GM12892 (cell line): ENCODE measurements at places on chromosomes 12 and 14.

- no peak for DNase-seq
Measured at GRCh38 chr12:130394906-130395305, 57.2 kb downstream of the PIWIL1 start.

GRCh38 chr14:51939226-51939625 is 50.1 kb upstream of the RTRAF start:
- DNase-seq, result no peak

GRCh38 chr12:81468206-81468605 is 290.9 kb downstream of the PPFIA2 start:
- no peak for DNase-seq

GRCh38 chr12:46659824-46660223 is 166.0 kb downstream of the SLC38A4 start:
- no peak for DNase-seq

DNA sequence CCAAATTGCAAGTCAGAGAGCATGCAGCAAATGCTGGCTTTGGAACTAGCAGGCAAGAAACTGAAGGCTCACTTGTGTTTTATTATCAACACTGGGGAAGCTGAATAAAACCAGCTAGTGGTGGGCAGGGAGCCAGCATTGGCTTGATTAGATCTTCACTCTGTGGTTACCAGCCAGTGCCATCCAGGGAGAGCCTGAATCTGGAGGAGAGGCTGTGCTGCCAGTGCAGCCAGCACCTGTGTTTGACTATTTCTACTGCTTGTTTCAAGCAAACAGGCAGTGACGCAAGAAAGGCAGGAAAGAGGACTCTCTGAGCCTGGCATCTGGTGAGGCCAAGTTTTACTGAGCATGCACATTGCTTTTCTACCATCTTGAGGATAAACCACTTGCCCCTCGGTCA is 247.0 kb downstream of the PHLDA1 start:
- DNase-seq, result no peak

DNA sequence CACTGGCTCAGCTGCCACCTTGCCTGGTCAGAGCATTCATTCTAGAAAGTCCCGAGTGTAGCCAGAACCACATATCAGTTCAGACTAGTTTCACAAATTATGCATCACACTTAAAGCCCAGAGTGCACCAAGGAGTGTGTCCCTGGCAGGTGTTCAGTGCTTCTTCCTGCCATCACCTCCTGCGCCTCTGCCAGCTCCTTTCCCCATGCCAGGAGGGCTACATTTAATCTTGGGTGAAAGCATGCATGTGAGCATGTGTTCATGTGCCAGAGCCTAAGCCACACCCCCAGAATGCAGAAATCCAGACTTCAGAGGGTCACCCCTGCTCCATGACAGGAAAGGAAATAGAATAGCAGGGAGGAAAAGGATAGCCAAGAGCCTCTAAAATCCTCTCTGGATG is 381.6 kb downstream of the DPF3 start:
- DNase-seq, result no peak

- DNase-seq, result no peak
Measured at GRCh38 chr12:113291586-113291985, 43.3 kb downstream of the SLC8B1 start.

DNA sequence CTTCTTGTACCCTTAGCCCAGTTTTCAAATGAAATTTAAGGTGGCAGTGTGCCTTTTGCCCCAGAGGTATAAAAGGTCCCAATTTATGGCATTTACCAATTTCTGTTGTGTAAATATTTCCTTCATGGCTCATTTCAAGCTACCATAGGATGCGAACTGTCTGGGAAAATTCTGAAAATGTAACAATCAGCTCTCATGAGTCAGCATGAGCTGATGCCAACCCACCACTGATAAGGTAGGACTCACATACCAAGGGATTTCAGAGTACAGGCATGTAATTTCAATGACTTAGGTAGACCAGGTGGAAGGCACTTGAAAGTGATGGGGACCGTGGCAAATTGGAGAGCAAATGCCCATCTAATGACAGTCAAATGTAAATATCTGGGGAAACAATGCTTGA is 169.5 kb downstream of the TTC8 start:
- DNase-seq, result no peak

DNA sequence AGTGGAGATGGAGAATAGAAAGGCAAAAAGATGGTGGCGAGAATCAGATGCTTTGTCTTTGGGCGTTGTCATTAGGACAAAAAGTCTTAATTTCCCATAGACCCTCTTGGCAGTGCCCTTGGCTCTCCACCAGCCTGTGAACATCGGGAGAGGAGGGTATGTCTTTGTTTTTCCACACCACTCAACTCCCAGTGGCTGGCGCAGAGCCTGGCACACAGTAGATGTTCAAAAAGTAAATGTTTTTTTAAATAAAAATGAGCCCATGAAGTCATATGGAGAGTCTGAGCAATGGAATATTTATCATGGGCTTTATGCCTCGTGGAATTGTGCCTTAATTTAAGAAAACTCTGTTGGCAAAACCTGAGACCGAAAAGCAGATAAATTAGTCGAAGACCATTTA is 90.4 kb downstream of the SRGAP1 start:
- DNase-seq, result no peak

DNA sequence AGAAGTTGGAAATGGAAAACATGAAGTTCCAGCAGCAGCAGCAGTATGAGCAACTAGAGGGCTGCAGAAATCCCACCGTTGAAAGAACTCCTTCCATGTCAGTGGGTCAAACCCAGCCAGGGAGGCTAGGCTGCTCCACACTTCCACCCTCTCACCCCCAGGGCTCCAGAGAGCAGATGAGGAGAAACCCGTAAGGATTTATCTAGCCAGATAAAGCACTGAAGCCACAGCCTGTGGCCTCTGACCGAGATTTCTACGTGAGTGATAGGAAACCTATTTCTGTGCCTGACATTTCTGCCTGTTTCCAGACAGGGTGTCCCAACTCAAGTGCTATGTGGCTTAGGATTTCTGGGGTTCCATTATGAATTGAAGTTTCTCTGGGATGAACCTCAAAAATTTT is 100.0 kb upstream of the EEA1 start:
- no peak for DNase-seq

- DNase-seq, result no peak
Measured at GRCh38 chr14:63229330-63230059, 25.3 kb downstream of the RHOJ start.

GRCh38 chr14:104119488-104120251 is 18.7 kb upstream of the KIF26A start:
- DNase-seq, result no peak

GRCh38 chr14:86902176-86902950 is 1090.6 kb downstream of the GALC start:
- DNase-seq, result no peak

DNA sequence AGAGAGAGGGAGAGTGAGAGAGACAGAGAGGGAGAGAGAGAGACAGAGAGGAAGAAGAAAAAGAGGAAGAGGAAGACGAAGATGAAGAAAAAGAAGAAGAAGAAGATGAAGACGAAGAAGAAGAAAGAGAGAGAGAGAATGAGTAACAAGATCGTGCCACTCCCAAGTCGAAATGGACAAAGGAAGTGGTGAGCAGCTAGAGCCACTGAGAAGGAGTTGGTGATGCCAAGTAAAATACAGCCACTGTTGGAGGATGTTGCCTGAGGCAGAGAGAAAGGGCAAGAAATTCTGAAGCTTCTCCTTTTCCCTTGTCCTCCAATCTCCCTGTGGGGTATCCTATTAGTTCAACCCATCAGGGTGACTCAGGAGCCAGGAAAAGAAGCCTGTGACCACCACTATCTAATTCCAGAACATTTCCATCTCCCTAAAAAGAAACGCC is 12.5 kb upstream of the ANAPC5 start:
- DNase-seq, result no peak
